ENCODE measurements at places on chromosomes 6 and 20.
A peak's percentile ranks its signal among the peaks of the same experiment; 100 is the strongest.

DNA sequence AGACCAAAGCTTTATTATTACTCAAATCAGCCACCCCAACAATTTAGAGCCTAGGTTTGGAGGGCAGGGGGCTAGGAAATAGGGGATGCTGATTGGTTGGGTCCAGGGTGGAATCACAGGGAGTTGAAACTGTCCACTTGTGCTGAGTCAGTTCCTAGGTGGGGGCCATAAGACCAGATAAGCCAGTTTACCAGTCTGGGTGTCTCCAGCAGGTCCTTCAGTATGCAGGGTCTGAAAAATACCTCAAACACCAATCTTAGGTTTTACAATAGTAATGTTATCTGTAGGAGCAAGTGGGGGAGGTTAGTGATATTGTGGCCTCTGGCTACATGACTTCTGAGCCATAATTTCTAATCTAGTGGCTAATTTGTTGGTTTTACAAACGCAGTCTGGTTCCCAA is 63.2 kb downstream of the UBR2 start:
- DNase-seq, result no peak

DNA sequence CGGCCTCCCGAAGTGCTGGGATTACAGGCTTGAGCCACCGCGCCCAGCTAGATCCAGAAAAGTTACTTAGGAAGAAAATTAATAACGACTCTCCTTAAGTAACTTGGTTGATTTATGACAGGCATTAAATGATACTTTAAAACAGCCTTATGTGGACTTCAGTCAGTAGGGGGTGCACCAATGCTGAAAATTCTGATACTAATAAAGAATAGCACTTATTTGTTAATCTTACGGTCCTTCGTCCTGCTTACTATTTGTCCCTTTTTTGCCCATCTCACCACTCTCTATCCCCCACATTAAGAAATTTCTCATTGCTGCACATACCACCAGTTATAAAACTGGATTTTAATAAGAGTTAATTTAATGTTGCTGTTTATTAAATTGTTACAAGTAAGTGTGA is 12.7 kb upstream of the PRELID3B start:
- peak; percentile 21 for DNase-seq

DNA sequence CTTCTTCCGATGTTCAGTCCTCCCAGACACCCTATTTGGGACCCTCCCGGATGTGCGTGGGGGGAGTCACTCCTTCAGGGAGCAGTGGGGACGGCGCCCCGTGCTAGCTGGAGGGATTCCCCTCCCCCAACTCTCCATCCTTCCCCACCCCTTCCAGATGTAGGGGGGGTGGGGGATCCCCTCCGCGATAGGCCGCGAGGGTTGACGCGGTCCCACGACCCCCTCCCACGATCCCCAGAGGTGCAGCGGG is 548 bp downstream of the GNL1 start:
- DNase-seq, result no peak

DNA sequence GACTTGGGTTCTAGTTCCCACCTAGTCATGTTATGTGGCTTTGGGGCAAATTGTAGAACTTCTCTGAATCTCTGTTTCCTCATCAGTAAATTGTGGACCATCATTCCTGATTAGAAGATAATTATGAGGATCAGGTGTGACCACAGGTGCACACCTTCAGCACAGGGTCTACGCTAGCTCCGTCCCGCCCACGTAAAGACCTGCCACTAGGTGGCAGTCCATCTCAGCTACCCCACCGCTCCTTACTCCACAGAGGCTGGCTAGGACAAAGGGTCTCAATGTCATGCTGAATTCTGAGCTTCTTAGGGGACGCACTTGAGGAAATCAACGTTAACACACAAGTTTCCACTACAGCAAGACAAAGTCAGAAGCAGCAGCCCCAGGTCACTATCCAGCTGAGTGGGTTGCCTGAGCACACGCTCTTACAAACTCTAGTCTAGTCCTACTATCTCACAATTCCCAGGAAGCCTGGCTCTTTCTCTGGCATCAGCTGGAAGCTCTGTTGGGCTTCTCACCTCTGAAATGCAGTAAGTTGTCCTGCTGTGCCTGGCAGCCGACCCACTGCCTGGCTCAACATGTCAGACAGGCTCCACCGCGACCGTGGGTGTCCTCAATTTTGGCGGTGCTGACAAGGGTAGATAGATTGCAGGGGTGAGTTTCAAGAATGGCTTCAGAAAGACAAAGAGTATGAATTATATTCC is 2.0 kb upstream of the PLCG1 start:
- peak; percentile 37 for DNase-seq

DNA sequence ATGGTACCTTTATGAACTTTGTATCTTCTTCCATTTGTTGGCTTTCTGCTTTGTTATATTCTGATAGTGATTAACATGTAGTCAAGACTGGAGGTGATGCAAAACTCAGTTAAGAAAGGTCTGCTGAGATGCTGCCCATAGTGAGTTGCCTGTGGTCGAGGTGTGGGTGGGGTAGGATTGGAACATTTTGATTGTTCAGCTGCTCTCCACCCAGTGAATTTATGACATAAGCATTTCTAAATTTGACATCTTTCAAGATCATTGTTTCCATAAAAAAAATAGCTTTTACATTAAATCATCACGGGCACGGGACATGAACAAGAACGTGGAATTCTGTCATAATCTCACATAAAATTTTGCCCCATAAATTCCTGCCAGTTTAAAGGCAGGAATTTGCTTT is 146.6 kb upstream of the POU3F2 start:
- DNase-seq, result no peak

GRCh38 chr6:152180601-152181000 is 373.1 kb downstream of the ESR1 start:
- DNase-seq, result no peak

- DNase-seq, result no peak
Measured at GRCh38 chr20:13041574-13042457, 33.0 kb downstream of the SPTLC3 start.

GRCh38 chr6:82588020-82588419 is 224.4 kb downstream of the TPBG start:
- no peak for DNase-seq

- no peak for DNase-seq
Measured at GRCh38 chr20:33655164-33655563, 7.0 kb upstream of the C20orf144 start.

- DNase-seq, result no peak
Measured at GRCh38 chr6:144460327-144461095, 175.4 kb downstream of the UTRN start.

DNA sequence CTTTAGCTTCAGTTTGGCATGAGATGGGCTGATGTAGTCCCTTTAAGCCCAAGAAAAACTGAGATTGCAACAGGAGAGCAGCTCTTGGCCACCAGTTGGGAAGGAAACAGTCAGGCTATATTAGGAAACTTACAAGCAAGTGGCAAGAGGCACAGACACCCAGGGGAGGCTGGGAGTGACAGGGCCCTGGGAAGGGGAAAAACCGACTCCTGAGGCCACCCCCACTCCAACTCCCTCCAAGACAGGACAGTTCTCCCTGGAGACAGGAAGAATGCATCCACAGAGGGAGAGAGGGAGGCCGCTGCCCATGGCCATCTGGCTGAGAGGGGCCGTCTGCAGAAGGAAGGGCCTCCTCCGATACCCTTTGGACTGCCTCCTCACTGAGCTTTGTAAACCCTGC is 20.5 kb downstream of the JPH2 start:
- DNase-seq, result peak; percentile 76

- no peak for DNase-seq
Measured at GRCh38 chr20:370151-370600, 10.4 kb upstream of the TRIB3 start.

DNA sequence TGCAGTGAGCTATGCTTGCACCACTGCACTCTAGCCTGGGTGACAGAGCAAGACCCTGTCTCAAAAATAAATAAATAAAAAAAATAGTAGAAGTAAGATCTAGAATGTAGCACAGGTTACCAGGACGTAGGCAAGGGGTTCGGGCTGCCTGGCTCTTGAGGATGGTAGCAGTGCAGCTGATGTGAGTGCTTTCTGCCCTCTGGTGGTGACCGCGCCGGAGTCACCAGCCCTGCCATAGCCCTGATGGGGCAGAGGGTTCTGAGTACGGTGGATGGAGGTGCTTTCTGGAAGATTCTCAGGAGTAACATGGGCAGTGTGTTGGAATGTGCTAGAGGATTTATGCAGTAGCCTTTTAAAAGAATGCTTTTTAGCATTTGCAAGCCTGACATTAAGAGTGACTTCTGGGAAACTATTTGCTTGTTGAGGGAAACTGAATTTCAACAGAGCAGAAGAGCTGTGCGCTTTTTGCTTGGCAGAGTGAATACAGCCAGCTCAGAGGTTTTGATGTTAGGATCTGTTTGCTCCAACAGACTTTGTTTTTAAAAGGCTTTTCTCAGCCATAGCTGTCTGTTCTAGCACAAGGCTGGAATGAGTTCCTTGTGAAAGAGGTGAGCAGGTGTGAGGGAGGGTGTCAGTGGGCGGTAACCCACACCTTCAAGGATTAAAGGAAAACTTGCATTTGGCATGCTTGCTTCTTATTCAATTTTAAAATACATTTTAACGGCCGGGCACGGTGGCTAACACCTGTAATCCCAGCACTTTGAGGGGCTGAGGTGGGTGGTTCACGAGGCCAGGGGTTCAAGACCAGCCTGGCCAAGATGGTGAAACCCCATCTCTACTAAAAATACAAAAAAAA is 65.9 kb downstream of the PTPN1 start:
- DNase-seq, result peak; percentile 61

- DNase-seq, result no peak
Measured at GRCh38 chr6:56539527-56540105, 103.1 kb downstream of the DST start.

- no peak for DNase-seq
Measured at GRCh38 chr6:31112478-31112877, at the start of gene C6orf15. TSS of gene C6orf15 (minus strand) at chr6:31112575. CDS start at chr6:31112555, 20 bp downstream.

DNA sequence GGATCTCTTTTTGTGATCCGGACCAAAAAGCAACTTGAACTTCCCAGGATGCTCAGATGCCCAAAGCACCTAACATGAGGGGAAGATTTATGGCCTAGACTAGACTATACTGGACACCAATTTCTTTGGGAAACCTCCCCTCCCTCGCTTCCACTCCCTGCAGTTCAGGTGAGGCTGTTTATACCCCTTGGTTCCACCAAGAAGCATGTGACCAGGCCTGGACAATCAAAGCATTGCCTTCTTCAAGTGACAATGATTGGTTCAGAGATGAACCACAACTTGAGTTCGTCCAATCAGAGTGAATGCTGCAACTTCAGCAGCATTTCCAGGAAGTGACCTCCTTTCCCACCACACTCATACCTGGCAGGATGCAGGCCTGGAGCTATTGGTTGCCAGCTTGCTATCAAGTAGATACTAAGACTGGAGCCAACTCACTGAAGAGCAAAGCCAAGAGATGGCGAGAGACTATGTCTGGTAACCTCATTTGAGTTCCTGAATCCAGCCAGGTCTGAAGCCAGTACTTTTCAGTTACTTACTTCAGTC is 45.6 kb upstream of the SLC9A8 start:
- no peak for DNase-seq

GRCh38 chr20:21156266-21156665 is 30.4 kb downstream of the KIZ start:
- peak; percentile 71 for DNase-seq

DNA sequence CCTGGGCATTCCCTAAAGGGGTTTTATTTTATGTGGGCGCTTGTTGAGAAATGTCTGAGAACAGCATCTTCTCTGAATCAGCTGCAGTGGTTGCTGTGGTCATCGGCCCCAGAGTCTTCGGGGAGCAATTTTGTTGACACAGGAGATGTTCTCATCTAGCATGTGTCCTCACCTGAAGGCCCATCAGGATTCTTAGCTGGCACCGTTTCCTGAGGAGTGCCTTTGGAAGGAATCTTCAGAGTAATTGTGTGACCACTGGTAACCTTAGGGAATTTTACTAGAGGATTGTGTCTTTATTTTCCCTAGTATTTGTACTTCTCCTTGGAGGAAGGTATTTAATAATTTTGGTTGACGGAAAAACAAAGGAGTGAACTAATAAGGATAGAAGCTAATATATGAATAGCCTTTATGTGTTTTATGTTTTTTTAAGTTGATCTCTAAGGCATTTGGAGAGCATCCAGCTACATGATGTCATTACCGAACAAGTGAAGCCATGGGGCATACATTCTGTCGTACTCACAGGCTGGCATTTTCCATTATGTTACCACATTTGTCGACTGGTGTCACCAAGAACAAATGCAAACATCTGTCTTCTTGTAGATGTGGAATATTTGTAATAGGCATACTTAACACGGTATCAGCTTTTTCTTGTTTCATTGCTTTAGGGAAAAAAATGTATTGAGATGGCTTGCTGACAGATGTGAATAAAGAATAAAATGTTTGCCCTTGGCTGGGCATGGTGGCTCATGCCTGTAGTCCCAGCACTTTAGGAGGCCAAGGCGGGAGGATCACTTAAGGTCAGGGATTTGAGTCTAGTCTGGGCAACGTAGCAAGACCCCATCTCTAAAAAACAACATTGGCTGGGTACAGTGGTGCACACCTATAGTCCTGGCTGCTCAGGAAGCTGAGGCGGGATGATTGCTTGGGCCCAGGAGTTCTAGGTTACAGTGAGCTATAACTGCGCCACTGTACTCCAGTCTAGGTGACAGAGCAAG is 41.9 kb downstream of the TULP4 start:
- DNase-seq, result peak; percentile 60

DNA sequence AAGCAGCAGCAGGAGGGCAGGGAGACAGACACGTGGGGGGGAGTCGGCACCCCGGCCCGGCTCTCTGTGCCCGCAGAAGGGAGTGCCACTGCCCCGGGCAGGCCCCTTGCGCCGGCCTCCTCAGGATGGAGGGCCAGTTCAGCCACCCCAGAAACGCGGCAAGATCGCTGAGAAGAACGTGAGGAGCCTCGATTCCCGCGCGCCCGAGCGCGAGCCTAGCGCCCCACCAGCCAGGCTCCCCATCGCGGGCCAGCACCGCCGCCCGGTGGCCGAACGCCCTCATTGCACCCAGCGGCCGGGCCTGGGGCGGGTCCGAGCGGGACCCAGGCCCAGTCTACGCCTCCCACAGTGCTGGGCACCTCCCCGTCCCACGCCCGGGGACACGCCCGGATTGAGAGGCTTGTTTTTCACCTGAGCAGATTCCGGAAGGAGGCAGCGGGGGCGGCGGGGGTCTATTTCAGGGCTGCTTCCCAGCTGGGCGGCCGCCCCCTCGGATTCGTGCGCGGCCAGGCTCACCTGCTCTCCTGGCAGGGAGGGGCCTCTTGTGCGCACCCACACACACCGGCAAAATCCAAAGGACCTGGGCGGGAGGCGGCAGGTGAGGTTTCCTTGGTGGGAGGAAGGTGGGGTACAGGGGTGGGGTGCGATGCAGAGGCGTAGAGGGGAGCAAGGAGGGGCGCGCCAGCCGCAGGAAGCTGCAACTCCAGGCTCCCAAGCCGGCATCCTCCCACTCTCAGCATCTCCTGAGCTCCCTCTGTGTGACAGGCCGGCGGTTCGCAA is 9.0 kb upstream of the GRM4 start:
- DNase-seq, result peak; percentile 59

DNA sequence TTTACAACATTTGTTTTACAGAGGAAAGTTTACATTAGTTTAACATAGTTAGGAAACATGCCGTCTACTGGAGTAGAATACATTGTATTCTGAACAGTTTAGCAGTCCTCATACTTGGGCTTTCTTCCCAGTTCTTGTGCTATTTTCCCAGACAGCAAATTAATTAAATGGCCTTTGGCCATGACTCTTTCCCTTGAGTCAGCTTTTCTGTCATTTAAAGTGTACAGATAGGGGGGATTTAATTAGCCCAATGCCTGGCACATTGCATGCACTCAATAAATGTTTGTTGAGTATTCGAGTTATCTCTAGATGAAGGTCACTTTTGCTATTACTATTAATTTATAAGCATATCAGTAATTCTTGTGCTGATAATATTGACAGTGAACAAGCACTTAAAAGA is 1.6 kb downstream of the TMEM244 start:
- peak; percentile 42 for DNase-seq
